ENCODE measurements at places on chromosomes 2 and 18. TPM values are rescaled to one million over a fixed set of nuclear protein-coding genes. Genes with fewer than 3 reads are reported as not detected.

The SPATA3 gene
- polyA plus RNA-seq, result not detected

The EFEMP1 gene
- 66.6 TPM for polyA plus RNA-seq

DNA sequence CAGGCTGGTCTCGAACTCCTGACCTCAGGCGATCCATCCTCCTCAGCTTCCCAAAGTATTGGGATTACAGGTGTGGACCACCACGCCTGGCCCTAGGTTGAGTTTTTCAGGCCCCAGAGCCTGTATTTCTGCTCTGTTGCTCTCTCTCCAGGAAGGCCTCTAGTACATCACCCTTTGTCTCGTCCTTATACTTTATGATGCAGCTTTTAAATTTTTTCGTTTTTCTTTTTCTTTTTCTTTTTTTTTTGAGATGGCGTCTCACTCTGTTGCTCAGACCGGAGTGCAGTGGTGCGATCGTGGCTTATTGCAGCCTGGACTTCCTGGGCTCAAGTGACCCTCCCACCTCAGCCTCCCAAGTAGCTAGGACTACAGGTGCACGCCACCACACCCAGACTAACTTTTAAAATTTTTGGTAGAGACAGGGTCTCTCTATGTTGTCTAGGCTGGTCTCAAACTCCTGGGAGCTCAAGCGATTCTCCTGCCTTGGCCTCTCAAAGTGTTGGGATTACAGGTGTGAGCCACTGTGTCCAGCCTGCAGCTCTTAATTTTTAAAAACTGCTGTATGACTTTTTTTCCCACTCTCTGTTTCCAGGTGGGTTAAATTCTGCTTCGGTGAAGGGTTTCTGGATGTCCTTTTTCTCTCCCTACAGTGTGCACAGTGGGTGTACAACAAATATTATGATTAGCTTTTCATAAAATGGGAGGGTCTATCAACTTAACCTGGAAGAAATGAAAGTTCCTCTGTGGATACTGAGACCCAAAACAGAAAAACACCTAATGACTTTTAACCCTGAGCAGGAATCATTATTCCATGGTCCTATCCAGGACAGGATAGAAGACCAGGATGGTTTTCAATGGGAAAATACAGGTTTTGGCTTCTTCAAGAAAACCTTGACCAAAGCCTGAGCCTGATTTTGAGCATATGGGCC, 47.9 kb downstream of the DDX1 start:
- DNase-seq, result no peak

- DNase-seq, result no peak
Measured at GRCh38 chr18:61589724-61590065, 256.5 kb downstream of the CDH20 start.

DNA sequence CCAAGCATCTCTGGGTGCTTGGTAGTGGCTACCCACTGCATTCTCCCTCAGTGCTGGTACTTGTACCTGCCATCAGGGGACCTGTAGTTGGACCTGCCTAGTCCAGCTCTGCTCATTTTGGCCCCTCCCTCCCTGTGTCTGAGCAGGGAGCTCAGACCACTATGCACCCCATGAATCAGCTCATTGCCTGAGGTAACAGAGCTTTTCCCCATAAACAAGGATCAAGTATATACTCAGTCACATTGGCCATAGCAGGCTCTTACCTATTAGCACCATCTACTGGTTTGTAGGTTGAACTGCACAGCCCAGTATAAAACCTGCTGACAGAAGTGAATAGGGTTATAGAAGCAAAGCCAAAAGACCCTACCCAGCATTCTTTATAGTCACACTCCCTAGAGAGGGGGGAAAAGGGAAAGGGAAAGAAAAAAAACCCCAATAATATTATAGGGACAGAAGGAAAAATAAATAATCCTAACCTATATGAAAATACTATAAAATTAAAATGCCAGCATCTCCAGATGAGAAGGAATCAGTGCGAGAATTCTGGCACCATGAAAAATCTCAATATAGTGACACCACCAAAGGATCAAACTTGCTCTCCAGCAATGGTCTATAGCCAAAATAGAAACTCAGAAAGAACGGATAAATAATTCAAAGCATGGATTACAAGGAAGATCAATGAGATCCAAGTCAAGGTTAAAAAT, 6.9 kb upstream of the FLACC1 start:
- peak; percentile 8 for DNase-seq

The KIF5C gene
- 0.28 TPM for polyA plus RNA-seq

DNA sequence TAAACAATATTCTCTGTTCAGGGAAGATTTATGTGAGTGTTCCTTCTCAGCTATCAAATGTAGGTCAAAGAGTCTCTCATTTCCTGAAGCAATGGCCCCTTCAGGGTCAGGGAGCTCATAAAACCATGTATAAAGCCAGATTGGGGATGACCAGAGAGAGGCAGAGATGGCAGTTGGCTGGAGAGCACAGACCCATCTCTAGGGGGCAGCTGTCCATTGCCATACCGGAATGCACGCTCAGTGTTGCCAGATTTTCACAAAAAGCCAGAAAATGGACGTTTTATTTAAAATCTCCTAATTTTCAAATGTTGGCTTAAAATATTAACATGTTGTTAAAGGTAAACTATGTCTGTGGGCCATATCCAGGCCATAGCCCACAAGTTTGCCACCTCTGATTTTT, 1920.7 kb upstream of the CELF4 start:
- DNase-seq, result no peak

The RND3 gene
- 56.8 TPM for polyA plus RNA-seq

DNA sequence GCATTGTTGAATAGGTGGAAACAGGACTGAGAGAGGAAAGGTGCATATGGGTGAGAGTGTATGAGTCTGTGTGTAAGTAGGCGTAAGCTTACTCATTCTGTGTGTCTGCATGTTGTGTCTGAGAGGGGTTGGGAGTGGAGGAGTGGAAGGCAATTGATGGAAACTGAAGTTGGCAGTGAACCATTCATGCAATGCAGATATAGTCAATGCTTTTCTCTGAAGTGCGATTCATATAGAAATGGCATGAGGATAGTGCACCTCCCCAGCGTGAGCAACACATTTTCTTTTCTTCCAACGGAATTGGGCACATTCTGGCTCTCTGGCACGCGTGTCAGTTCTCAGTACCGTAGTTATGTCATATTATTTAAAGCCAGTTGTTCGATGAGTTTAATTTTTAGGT, 250.5 kb downstream of the NYAP2 start:
- DNase-seq, result no peak

The MPPE1 gene
- 20.4 TPM for polyA plus RNA-seq

- no peak for DNase-seq
Measured at GRCh38 chr2:219707496-219708285, 80.3 kb downstream of the SLC4A3 start.

GRCh38 chr18:35501369-35501768, 3.6 kb upstream of the INO80C start:
- no peak for DNase-seq

- DNase-seq, result no peak
Measured at GRCh38 chr2:1633936-1634587, 110.3 kb downstream of the PXDN start.

GRCh38 chr18:38033282-38033681, 467.7 kb upstream of the CELF4 start:
- no peak for DNase-seq

DNA sequence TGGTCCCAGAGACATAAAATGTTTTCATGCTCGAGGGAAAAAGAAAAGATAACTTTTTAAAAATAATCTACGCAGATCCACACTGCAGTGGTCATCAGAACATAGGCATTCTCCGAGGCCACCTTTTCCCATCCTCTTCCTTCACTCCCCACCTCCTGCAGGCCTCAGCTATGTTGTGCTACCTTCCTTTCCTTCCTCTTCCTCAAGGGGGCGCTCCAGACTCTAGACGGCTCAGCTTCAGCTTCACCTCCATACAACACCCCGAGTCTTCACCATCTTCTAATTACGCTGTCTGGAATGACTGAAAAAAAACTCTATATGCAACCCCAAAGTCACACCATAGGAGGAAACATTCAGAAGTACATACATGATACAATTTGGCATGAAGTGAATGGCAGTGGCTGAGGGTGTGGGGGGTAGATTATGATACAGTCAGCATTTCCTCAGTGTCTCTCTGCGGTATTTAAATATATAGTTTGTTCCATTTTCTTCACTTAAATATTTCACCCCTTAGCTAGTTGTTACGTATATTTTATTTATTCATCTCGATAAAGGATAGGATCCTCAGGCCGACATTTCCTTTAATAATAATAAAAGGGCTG, 583.6 kb downstream of the IRS1 start:
- peak; percentile 66 for DNase-seq
